K562 (cell line): ENCODE measurements at places on chromosomes 4 and X.

DNA sequence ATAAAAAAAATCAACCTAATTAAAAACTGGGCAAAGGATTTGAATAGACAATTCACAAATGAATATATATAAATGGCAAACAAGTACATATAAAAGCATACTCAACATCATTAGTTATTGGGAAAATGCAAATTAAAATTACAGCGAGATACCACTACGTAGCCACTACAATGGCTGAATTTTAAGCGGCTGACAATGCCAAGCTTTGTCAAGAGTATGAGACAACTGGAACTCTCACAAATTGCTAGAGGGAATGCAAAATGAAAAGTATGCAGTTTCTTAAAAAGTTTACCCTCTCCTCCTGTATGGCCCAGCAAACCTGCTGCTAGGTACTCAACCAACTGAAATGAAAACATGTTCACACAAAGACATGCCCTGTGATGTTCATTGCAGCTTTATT lies 34.8 kb downstream of the ZFP42 start:
- no peak for DNase-seq

DNA sequence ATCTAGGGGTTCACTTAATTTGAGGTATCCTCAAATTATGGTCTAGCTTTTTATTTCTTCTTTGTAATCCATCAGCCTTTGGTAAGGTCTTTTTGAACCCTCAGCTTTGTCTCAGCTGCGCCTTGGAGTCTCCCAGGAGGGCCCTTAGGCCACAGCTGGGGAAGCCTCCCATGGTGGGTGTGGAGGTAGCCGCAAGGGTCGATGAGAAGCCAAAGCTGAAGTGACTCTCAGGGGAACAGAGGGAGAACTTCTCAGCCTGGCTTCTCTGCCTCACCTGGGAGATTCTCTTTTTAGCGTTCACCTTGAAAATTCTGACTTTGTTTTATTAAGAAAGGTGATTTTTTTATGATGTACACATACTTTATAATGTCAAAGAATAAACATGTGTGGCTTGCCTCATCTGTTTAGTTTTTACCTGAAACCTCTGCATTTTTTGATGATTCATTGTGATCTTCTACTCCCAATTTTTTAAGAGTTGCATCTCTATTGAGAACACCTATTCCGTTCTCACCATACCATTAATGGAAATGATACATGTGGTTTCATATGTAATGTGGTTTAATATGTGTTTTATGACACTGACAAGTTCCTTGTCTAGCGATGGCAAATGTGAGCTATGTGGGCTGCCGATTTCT lies 25.6 kb upstream of the SLC25A4 start:
- peak; percentile 68 for DNase-seq

DNA sequence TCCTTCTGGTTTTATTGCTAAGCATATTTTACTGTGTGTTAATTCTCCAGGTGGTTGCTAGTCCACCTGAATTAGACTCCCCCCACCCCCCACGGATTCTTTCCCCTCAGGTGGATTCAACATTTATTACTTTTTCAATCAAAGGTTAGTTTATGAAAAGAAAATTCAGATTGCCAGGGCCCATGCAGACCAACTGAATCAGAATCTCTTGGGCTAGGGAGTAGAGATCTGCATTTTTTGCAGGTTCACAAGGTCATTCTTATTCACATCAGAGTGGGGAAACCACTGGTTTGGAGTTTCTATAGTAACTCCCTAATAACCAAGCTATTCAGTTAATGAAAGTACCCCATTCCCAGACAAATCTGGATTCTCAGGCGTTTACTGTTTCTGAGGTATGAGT lies 9.8 kb downstream of the TMEM255A start:
- no peak for DNase-seq

GRCh38 chrX:12955882-12956703 lies 18.8 kb upstream of the TMSB4X start:
- DNase-seq: peak; percentile 54
